ENCODE measurements at places on chromosomes 11 and 22.

DNA sequence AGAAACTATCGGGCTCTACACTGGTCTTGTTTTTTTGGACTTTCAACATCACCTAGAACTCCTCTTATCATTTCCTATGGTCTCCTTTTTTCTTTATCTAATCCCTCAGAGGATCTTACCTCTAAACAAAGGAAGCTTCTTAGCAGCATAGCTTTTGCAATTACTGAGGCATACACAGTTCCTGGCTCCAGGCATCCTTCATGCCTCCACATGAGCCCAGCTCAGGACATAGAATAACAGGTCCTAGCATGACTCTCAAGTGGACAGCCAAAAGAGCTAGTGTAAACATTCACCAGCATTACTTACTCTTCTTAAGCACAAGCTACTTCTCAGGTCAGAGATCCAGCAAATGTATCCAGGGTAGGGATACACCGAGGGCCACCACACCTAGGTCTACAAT lies 17.1 kb downstream of the CFAP300 start:
- no peak for DNase-seq

- DNase-seq, result no peak
Observed at GRCh38 chr11:130121445-130121978, 38.1 kb upstream of the ST14 start.

- DNase-seq, result no peak
Observed at GRCh38 chr11:23423104-23423503, 562.8 kb upstream of the CCDC179 start.

DNA sequence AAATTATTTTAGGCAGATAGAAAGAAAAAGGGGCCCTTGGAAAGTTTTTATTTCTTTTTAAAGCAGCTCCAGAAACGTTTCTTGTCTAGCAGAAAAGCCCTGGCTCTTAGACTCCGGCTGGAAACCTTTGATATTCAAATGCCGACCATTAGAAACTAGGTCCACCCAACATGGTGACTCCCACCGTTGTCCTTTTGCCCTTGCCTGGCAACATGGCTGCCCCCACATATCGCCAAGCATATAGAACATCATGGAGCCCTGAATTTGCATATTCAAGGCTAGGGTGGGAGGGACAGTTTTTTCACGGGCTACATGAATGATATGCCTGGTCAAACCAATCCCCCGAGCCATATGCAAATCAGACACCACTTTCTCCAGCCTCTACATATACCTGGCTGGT lies 1379.0 kb downstream of the LRRC4C start:
- no peak for DNase-seq

GRCh38 chr11:4441515-4441914 lies 7.6 kb upstream of the OR52K2 start:
- DNase-seq, result no peak

GRCh38 chr11:133403900-133404299 lies 128.4 kb downstream of the OPCML start:
- no peak for DNase-seq

DNA sequence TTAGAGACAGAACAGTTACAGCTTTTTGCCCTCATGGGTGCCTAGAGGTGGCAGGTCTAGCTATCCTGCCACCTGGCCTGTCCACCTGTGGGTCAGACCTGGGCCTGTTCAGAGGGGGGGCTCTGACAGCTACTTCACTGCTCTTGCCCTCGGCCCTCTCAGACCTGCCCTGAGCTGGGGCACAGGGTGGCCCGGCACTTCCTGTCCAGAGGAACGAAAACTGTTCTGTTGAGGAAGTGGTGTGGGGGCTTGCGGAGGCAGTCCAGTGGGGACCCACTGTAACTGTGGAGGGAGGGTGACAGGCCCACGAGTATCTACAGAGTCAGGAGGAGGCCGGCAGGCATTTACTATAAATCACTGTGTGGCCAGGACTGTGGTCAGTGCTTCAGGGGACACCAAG lies 16.2 kb downstream of the TESMIN start:
- DNase-seq, result no peak

DNA sequence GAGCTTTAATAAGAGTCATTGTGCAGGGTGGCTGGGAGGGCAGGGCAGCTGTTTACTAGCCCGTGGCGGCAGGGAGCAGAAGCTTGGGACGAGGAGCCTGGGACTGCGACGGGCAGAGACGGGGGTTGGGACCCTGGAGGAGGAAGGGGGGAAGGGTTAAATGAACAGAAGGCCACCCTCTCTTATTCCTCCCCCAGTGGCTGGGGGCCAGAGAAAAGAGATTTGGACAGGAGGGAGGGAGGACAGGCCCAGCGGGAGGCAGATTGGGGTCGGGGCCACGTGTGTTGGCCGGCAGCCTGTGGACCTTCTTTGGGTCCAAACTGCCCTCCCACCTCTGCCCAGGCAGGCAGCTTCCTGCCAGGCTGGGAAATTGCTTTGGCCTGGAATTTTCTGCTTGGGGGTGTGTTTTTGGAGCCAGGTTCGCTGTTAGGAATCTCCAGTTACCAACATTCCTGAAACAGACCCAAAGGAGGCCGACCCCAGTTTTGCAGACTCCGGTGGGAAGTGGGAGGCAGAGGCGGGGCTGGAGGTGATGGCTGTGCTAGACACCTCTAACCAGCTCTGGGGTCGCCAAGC lies 50.2 kb downstream of the APOL3 start:
- DNase-seq, result no peak

DNA sequence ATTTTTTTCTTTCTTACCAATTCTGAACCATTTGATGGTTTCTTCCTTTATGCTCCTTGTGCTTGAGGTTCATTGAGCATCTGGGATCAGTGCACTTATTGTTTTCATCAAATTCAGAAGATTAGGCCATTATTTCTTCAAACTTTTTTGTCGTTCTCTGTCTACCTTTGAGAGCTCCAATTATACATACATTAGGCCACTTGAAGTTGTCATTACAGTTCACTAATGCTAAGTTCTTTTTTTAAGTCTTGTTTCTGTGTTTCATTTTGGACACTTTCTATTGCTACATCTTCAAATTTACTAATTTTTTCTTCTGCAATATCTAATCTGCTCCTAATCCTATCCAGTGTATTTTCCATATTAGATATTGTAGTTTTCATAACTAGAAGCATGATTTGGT lies 40.8 kb downstream of the CDPF1 start:
- no peak for DNase-seq

DNA sequence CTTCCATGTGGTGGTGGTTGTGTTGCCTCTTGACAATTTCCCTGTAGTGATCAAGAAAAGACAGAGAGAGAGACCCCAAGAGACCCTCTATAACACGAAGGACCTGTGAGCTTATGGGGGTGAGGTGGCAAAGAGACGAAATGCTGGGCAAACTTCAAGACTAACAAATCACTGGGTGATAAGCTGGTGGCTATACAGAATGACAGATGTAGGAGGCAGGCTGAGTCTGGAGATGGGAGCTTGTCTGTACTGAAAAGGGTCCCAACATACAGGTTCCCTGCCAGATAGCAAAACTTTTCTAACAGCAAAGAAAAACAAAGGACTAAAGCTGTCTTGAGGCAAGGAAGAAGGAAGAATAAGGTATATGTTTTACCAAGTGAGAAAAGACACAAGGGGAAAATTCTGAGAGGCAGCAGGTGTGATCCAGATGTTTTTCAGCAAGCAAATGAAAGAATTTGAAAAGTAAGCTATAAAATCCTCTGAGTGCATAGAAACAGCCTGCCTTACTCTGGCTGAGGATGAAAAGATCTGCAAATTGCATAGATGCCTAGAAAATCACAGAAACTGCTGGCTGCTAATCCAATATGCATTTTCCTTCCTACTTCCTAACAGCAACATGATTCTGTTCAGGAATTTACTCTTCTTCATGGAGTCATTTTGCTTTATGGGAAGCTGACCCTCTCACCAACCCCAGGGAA lies 21.9 kb upstream of the LYVE1 start:
- no peak for DNase-seq

Measured in activated CD4-positive, alpha-beta T cell treated with anti-CD3 and anti-CD28 coated beads for 24 hours (primary cell).